ENCODE measurements at places on chromosomes 2 and 18.
A peak's percentile ranks its signal among the peaks of the same experiment; 100 is the strongest.

- no peak for DNase-seq
Measured at GRCh38 chr2:214737188-214737587, 72.3 kb downstream of the BARD1 start.

DNA sequence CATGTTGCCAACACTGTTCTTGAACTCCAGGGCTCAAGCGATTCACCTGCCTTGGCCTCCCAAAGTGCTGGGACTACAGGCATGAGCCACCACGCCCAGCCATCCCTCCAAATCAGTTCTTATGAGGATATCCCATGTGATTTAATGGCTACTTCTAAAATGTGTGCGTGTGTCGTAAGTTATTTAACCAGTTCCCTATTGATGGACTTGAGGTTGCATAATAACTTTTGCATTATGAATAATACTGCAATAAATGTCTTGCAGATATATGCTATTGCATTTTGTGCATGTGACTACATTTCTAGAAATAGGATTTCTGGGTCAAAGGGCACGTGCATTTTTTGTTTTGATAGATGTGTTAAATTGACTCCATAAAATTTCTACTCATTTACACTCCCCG lies 19.0 kb downstream of the DIPK1C start:
- no peak for DNase-seq

GRCh38 chr18:60020107-60020925 lies 120.5 kb downstream of the PMAIP1 start:
- no peak for DNase-seq

DNA sequence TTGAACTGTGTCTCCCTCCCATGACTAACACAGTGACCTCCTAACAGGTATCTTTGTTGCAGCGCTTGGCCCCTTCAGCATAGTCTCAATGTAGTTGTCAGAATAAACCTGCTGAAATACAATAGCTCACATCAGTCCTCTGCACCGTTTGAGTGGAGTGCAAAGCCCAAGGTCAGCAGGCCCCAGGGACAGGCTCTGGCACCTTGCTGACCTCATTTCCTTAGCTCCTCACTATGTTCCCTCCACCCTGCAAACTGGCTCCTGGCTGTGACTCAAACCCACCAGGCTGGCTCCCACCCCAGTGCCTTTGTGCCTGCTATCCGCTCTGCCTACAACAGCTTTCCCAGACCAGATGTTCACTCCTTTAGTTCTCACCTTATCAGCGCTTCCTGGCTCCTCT lies 146.7 kb downstream of the LRATD1 start:
- DNase-seq: no peak

DNA sequence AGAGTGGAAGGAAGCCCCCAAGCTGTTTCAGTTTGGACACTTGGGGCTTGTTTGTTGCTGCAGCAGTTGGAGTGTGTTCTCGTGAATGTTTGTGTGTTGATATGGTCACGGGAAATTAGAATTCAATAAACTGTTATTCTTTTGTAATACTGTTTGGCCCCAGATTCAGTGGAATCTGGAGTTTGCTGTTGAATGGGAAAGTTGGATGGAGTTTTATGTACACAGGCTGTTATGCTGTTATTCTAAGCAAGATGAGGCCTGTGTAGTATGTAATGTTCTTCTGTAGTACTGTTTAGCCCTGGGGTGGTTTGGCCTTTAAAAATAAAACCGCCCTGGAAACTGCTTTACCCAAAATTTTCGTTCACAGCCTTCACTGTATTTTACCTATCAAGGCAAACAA lies 810.4 kb upstream of the HS6ST1 start:
- no peak for DNase-seq

- no peak for DNase-seq
Measured at GRCh38 chr2:68472796-68473414, 5.5 kb downstream of the APLF start.

DNA sequence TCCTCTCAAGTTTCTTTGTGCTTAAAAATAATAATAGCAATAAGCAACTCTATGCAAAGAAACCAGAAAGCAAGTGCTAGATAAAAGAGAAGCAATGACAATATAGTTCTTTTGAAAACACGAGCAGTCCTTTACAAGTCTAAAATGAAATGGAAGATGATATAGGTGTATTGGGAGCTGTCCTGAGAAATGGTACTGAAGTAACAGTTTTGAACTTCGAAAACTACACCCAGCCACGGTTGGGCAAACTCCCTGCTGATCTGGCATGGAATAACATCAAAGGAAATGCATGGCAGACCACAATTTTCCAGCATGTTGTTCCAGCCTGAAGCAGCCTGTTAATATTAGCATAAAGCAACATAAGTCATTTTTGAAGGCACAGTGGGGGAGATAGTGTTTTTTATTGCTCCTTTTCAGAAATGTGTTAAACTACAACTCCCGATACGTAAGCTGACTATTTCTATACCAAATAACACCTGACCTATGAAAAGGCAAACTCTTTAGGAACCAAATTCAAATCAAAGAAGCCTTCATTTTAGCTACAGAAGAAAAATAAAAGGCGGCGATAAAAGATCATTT lies 596.1 kb upstream of the KLHL29 start:
- no peak for DNase-seq

DNA sequence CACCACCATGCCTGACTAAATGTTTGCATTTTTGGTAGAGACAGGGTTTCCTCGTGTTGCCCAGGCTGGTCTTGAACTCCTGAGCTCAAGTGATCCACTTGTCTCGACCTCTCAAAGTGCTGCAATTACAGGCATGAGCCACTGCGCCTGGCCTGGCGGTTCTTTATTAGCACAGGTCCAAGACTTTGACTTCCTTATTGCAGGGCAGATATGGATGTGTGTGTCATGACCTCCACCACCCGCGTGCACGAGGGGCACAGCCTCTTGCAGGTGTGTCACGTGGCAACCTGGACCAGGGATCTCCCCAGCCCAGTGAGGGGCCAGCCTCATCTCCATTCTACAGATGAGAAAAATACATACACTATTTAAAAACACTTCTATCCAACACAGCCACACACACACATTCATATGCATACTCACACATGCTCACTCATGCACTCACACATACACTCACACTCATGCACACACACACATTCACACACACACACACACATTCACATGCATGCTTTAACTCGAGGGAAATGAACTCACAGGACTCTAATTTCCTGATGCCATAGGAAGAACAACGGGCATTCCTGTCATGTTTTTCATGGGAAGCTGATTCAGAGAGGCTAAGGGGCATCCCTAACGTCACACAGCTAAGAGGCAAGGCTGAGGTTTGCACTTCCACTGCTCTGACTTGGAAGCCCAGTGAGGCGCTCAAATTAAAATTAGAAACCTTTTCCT lies 38.8 kb downstream of the RRM2 start:
- peak; percentile 19 for DNase-seq

DNA sequence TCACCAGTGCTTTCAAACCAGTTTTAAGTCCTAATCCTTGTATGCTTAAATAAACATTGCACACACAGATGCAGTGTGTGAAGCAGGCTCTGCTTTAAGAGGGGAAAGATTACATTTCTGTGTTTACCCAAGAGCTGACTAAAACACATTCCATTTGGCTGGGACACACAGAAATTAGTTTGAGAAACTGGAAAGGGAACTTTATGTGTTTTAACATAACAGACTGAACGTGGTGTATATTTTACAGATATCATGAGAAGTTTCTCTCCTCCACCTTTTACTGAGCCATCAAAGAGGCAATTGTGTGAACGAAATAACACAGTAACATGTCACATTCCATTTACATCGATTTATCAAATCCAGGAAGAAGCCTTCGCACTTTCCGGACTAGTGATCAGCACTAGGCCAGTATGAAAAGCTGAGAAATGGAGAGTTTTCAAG lies 121.8 kb downstream of the MAIP1 start:
- DNase-seq: peak; percentile 43

DNA sequence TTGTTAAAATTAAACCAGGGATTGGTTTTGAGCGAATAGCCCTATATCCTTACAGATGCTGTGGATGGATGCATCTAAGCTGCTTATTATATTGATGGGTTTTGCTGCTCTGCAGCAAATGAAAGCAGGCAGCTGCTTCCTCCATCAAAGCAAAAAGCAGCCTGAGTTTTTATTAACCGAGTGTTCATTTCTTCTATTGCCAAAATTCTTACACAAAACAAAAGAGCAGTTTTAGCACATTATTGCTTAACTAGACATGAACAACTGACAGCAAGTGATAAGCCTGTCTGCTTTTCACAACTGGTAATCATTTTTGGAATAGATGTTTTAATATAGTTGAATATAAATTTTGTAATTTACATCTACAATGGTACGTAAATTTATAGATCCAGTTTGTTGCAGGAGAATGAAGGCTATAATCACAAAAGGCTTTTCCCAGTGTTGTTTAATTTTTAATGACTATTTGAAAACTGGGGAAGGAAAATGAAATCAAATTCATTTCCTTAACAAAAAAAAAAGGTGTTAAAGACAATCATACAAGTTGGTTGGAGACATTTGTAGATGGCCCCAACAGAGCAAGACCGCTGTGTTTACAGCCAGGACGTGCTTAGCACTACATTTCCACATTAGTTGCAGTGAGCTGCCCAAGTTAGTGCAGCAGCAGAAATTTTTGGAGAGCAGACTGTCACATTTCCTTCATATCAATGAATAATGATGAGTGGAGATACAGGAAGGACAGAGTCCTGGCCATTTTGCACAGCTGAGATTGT lies 253.6 kb upstream of the SIX3 start:
- DNase-seq: no peak

GRCh38 chr2:140307532-140307931 lies 1527.3 kb upstream of the NXPH2 start:
- no peak for DNase-seq

- no peak for DNase-seq
Measured at GRCh38 chr2:130807659-130808385, 28.9 kb upstream of the ARHGEF4 start.

- no peak for DNase-seq
Measured at GRCh38 chr2:216388046-216388884, 16.0 kb upstream of the MARCHF4 start.

DNA sequence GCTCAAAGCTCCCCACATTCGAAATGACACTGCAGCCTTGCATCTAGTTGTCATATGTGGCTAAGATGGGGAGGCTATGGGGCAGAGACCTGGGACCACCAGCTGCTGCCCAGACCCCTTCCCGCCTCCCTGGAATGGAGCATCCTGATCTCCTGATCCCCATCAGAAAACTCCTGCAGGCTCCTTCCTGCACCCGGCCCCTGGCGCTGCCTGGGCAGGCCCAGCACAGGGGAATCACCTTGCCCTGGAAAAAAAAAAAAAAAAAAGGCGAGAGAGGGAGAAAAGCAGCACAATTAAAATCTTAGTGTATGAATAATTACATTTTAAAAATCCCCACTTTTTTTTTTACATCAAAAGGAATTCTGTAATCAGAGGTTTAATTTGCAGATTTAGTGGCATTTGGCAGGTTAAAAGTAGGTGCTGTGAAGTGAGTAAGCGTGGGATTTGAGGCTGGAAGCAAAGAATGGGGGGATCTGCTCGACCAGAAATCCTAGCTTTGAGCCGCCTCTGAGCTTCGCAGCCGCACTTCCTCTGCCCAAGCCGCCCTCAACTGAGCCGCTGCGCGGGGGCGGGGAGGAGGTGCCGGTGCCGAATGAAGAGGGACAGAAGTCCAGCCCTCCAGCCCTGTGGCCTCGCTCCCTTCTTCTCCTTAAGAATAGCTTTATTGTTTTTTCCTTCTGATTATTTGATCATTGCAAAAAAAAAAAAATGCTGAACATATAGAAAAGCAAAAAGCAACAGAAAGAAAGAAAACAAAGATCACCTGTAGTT lies 30.0 kb downstream of the THNSL2 start:
- peak; percentile 11 for DNase-seq

DNA sequence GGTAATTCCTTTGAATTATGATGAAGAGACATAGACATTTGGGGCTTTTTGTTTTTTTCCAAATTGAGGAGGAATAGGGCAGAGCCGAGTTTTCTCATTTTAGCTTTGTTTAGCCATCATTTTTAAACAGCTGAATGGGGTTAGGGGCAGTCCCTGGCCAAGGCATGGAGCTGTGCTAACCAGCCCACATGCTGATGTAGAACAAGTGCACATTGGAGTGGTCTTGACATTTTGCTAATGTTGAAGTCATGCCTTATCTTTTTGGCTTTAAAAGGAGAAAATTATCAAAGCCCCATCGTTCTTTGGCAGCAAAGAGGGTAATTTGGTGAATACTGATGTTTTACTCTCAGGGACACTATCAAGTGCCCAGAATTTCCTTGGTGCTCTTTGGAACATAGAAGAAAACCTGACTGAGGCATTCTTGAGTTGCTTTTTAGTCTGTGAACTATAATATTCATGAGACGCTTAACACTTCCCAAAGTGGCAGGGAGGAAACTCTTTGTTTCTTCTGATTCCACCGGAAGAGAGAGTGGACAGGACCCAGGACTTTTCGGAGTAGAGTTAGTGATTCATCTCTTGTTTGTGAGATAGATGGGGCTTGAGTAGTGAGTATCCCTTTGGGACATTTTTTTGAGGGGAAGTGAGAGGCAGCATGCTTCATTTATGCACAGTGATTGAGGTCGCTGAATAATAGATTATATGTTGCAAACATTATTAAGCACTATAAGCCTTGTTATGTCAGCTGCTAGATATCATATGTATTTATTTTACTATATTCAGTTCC lies 45.0 kb downstream of the MTA3 start:
- no peak for DNase-seq

GRCh38 chr2:136376798-136377211 lies 258.9 kb upstream of the CXCR4 start:
- DNase-seq: no peak

DNA sequence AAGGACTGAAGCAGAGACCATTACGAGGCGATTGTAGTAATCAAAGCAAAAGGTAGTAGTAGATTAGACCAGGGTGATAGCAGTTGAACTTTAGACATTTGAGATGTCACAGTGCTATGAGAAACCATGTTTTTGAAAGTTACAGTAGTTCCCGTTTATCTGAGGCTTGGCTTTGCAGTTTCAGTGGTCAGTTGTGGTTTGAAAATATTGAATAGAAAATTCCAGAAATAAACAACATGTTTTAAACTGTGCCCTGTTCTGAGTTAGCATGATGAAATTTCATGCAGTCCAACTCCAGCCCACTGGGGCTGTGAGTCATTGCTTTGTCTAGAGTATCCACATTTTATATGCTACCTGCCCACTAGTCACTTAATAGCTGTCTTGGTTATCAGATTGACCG lies 47.5 kb downstream of the ZNF638 start:
- DNase-seq: no peak

Measured in NCI-H774 (cell line).